ENCODE measurements at places on chromosomes 2 and 18.

DNA sequence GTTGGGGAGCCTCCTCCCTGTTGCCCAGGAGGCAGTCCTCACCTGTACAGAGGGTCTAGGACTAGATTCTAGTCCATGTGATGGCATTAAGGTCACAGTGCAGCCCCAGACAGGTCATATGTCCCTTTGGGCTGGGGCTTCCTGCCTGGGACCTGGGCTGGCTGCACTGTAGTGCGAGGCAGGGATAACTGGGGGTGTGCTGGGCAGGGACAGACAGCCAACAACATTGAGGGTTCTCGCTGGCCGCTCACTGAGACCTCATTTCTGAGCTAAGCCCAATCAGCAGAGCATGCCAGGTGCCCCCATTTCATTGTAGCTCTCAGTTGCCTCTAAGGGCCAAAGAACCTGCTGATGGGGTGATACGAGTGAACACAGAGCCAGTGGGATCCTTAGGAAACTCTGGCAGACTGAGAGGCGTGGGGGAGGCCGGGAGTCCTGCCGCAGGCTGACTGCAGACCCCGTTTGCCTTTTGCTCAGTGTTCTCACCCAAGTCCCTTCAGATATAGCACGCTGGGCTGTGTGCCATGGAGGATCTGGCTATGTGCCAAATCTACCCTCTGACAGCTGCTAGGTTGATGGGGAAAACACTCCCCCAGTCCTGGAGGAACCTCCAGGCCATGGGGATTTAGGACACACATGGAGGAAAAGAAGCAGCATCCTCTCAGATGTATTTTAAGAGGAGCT lies 51.9 kb downstream of the DYSF start:
- no peak for DNase-seq

DNA sequence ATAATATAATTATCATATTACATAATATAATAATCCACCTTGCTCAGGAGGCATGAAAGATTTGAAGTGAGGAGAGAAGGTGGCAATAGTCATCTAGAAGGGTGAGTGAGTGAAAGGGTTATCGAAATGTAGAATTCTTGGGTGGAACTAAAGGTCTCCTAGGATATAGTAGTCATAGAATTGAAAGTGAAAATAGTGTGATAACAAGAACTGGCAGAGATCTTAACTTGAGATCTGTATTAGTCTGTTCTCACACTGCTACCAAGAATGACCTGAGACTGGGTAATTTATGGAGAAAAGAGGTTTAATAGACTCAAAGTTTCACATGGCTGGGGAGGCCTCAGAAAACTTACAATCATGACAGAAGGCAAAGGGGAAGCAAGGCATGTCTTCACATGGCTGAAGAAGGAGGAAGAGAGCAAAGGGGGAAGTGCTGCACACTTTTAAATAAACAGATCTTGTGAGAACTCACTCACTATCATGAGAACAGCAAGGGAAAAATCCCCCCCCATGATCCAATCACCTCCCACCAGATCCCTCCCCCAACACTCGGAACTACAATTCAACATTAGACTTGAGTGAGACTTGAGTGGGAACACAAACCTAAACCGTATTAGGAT lies 351.5 kb downstream of the NR4A2 start:
- no peak for DNase-seq

DNA sequence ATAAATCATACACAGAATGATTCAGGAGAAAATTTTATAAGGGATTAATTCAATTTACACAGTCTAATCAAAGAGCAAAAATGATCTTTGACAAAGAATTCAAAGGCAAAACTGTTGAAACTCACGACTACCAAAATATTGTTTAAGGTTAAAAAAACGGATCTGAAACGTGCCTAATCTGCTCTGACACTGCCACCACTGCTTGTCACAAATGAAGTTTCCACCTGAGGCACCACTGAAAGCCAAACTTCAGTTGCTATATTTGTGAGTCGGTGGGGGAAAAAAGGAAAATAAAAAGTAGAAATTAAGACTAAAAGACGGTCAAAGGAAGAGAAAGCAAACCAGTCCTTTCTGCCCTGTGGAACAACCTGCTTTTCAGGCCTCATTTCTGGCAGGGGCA lies 140.6 kb upstream of the DNMT3A start:
- DNase-seq: no peak

GRCh38 chr2:70978341-70979179 lies at the start of gene ANKRD53:
TSS of gene ANKRD53 (plus strand) at chr2:70978630. CDS start at chr2:70978646, 16 bp downstream.
- no peak for DNase-seq

DNA sequence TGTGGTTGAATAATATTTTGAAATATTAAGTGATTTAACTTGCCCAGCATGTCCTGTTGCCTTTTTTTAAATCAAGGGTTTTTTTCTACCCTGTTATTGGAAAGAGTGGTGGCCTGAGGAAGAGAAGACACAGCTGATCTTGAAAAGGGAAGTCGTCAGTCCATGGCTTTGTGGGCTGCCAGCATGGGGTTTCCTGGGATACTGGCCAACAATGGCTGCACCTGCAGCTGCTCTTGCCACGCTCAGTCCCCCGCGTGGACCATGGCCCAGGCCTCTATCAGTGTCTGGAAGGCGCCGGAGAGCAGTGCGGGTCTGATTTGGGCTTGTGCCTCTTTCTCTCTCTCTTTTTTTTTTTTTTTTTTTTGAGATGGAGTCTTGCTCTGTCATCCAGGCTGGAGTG lies 99.3 kb downstream of the ASB1 start:
- DNase-seq: no peak

DNA sequence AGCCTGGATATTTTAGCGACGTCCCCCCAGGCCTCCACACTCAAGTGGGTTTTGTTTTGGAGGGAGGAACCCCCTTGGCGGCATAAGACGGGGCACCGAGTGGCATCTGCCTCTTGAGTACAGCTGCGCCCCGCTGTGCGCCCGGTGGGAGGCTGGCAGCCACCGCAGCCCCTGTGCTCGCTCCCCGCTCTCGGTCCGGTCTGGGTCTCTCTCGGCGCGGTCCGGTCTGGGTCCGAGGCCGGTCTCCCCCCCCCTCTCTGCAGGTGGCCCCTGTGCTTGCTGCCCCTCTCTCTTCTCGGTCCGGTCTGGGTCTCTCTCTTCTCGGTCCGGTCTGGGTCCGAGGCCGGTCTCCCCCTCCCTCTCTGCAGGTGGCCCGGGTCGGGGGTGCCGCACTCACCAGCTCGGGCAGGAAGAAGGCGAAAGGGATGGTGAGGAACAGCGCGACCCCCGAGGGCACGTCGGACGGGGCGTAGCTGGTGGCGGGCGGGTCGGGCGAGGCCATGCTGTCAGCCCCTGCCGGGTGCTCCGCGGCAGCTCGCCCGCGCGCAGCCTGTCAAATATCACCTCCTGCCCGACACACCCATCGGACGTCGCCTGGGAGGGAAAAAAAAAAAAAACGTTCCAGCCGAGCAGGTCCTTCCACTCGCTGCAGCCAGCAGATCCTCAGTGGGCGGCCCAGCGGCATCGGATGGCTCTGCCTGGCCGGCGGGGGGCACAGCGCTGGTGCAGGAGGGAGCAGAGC lies at the start of gene MALL:
TSS of gene MALL (minus strand) at position 532 of the 742 bp plus-strand sequence. CDS start at position 502, 30 bp downstream.
- no peak for DNase-seq

Measured in HepG2 (cell line).